Activated CD8-positive, alpha-beta memory T cell treated with anti-CD3 and anti-CD28 coated beads, Interleukin-2, amount 50 U/mL, for 48 hours (primary cell): ENCODE measurements at places on chromosomes 12 and 14.

GRCh38 chr14:74514471-74514941, 20.9 kb downstream of the ISCA2 start:
- DNase-seq, result no peak

DNA sequence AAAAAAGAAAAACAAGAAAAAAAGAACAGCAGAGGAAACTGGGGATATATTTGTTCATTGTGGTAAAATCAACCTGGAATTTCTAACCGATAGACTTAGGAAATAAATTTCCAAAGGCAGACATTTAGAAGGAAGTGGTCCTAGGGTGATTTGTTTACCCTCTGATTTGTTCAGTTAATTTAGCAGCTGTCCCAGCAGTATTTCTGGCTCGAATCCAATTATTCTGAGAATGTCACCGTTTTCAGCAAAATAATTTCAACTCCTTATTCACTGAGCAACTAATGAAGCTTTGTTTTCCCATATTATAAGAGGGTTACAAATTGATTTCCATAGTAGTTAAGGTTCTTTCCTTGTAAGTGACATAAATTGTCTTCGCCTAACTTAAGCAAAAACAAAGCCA, 285.2 kb upstream of the SYT10 start:
- no peak for DNase-seq

DNA sequence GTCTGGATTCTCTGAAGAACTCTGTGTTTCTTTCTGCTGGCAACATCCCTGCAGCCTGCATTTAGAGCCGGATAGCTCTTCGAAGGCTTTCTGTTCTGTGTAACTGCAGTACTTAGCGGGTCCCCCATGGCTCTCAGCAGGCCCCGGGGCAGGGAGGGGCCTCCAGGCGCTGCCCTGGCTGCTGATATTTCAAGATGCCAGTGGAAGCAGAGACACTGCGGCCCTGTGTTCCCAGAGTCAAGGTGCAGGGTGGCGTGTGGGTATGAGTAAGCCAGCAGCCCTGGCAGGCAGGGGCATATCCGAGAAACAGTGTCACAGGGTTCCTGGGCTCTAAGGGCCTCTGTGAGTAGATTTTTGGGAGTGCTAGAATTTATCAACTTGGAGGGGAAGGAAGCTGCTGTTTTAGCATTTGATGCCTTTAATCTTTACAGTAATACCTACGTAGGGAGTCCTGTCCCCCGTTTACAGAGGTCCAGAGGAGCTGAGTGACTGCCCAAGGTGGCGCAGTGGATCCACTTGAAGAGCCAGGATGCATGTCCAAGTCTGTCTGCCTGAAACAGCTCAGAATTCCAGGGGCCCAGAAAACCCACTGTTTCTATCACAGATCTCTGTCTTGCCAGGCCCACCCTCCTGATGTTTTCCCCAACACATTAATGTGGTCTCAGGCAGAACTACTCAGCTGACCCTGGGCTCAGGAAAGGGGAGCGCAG, 16.2 kb downstream of the ESRRB start:
- DNase-seq, result no peak

DNA sequence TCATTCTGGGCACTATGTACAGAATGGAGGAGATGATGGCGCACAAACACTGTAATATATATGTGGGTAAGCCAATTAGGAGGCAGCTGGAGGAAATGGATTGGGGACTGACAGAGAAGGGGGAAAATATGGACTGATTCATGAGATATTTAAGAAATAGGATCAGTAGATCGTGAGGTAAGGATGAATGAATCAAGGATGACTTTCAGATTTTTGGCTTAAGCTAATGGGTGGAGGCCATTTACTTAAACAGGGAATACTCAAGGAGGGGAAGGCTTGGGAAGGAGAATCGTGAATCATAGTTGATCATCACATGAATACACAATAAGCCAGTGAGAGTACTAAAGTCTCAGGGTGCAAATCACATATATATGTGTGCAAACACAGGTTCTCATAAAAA, 11.2 kb upstream of the GNPNAT1 start:
- DNase-seq, result no peak
